ELF-1 (cell line): ENCODE measurements at places on chromosomes 7 and 10.

DNA sequence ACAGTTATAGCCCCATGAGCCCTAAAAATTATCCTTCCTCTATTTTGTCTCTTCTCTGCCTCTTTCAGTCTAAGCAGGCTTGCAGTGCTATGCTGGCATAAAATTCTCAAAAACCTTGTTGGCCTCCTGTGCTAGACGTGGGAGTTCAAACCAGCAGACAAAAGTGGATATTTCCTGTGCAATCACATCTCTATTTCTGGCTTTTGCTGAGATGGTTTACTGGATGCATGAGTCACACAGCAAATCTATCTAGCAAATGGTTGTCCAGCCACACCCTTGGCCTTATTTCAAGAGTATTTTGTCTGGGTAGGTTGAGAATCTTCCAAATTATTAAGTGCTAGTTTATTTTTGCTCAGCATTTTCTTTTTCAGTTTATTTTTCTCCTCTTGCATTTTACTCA lies 370.8 kb downstream of the CDC14C start:
- no peak for DNase-seq

GRCh38 chr7:38524786-38525185 lies 106.4 kb downstream of the AMPH start:
- no peak for DNase-seq

- DNase-seq = no peak
Observed at GRCh38 chr10:69005704-69006485, 17.3 kb downstream of the KIFBP start.

DNA sequence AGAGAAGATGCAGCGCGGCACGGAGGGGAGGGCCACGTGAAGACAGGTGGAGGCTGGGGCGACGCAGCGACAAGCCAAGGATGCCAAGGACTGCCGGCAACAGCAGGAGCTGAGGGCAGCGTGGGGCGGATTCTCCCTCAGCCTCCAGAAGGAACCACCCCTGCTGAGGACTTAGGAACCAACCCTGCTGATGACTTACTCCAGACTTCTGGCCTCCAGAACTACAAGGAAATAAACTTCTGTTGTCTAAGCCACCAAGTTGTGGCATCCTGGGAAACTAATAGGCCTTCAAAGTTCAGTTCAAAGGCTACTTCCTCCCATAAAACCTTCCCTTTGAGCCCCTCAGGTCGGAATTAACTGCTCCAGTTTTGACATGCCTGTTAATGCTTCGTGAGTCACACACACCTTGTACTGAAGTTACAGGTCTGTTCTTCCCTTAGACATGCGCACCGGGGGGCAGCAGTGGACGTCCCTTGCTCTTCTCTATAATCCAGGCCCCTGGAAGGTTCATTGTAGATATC lies 88.4 kb upstream of the RHEB start:
- DNase-seq = peak; percentile 58

DNA sequence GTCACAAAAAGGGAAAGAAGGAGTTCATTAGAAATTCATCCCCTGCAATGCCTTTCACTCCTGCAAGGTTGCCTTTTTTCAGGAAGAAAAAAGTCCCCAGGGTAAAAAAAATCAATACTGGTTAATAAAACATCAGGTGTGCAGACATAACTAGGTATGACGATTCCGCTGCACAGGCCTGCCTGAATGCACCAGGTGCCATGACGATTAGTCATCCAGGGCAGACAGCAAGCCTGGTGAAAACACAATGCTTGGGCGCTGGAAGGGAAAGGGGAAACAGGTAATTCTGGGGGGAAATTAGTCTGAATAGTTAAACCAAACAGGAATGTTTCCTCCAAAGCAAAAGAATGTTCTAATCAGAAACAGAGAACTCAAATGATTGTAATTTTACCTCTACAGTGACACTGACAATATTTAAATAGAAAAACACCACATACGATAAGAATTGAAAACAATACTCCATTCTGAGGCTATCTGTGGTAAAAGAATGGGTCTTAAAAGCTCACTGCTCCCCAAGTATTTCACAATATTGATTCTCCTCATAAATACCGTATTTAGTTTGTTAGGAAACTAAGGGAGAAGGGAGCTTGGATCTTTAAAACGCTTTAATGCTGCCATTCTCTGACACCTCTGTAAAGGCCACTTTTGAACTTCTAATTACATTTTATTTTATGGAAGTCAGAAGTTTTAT lies 45.2 kb downstream of the VPS41 start:
- DNase-seq = peak; percentile 17

DNA sequence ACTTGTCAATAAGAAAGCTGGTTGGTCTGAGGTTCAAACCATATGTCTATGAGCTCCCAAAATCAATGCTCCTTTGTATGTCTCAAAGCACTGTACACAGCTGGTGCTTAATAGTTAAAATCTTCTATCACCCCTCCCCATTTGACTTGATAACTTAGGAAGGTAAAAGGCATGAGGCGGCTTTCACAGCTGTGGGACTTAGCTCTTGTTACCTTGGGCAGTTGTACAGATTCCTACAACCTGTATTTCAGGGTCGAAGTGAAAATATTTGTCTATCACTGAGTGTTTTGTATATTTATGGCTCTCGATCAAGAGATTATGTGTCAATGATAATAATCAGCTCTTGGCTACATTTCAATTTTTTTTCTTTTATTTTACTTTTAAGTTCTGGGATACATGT lies 992 bp upstream of the KIFBP start:
- DNase-seq = no peak

DNA sequence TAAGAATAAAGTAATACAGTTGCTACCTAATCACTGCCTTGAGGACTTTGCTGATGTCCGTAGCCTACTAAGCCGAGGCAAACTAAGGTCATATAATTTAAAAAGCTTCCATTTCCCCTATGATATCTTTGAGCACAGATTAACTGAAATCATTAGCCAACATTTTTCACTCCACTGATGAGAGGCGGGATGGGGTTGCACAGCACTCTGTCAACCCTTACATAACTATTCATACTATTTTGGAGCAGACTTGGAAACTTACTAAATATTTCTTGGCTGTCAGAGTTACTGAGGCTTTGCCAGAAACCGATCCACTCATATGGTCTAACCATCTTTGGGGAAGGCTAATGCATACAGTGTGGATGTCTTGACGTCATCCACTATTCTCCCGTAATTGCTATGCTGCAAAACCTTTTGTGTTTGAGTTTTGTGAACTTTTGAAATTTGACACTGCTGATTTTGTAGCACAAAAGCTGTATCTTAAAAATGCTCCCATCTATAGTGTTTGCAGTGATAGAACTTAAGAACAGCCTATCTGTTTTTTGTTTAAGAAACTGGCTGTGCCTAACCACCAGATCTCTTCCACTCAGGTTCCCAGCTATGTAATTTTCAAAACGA lies 248.7 kb downstream of the TSPAN12 start:
- no peak for DNase-seq
